ENCODE measurements at places on chromosomes 12 and 14. TPM values are rescaled to one million over a fixed set of nuclear protein-coding genes. Genes with fewer than 3 reads are reported as not detected.

DNA sequence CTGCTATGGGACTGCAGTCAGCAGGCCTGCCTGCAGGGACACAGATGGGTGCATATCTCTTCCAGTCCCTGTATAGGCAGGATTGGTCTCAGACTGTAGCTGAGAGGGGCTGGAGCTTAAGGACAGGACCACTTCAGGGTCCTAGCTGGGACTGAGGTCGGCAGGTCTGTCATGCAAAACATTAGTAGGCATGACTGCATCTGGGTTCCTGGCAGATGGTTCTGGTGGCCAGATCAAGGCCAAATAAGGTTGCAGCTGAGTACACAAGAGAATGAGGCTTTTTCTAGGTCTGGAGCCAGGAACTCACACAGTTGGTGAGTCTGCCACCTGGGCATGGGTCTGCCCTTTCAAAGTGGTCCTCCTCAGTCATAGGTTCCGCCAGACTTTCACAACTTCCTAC is 155.8 kb downstream of the TPH2 start:
- DNase-seq, result no peak

DNA sequence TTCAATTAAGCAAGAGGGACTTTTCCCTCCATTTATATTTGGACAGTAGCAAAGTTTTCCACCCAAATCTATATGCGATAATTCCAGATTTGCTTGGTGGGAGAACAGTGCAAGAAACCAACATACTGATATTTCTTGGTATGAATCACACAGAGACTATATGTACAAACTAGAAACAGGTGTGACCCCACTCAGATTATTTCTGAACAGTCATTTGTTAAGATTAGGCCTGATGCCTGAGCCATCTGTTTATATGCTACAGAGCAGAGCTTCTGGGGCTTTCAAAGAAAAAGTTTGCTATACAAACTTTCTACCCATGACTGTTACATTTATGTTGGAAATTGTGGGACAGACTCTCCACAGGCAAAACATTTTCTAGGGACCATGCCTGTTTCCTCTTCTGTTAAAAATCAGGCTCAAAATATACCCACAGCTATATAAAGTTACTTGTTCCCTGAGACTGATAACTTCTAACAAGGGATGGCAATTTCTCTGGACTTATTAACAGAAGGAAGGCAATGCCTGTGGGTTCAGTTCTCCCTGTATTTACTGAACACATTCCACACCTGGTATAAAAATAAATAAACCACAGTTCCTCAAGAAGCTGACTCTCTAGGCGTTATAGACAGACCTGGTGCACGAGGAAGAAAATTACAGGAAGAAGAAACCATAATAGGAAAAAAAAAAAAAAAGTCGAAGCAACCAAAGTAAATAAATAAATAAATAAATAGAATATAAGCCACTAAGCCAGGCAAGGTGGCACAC is 8.0 kb downstream of the PTPN21 start:
- no peak for DNase-seq

GRCh38 chr14:89206389-89207031 is 210.5 kb downstream of the FOXN3 start:
- no peak for DNase-seq

DNA sequence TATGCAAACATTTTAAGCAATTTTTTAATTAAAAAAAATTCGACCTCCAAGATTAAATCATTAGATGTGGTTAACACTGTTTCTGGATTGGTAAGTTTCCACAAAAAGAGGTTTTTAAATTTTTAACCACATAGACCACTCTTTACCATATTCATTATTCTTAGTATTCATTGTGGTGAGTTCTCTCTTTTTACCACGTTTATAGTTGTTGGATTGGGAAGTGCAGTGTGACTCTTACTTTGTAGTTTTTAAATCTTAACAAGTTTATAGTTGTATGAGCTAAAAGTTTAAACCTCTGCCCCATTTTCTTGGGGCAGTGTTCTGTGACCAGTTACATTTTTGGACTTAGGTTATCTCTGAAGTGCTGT is 8.6 kb downstream of the ATP2A2 start:
- no peak for DNase-seq

DNA sequence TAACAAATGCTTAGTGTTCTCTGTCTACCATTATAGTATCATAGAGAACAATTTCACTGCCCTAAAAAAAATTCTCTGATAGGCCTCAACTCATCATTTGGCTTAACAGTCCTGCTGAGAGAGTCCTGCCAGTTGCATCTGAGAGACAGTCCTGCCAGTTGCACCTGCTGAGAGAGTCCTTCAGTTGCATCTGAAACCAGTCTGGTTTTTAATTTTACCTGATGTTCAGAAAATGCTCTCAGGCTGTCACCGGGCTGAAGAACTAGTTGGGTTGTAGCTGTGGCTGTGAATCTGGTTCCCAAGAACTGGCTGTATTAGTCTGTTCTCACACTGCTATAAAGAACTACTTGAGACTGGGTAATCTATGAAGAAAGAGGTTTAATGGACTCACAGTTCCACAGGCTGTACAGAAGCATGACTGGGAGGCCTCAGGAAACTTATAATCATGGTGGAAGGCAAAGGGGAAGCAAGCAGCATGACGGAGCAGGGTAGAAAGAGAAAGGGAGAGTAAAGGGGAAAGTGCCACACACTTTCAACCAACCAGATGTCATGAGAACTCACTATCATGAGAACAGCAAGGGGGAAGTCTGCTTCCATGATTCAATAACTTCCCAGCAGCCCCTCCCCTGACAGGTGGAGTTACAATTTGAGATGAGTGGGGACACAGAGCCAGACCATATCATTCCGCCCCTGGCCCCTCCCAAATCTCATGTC is 51.6 kb downstream of the PRKCH start:
- no peak for DNase-seq

GRCh38 chr14:66281036-66281776 is 205.0 kb upstream of the CCDC196 start:
- peak; percentile 1 for DNase-seq

DNA sequence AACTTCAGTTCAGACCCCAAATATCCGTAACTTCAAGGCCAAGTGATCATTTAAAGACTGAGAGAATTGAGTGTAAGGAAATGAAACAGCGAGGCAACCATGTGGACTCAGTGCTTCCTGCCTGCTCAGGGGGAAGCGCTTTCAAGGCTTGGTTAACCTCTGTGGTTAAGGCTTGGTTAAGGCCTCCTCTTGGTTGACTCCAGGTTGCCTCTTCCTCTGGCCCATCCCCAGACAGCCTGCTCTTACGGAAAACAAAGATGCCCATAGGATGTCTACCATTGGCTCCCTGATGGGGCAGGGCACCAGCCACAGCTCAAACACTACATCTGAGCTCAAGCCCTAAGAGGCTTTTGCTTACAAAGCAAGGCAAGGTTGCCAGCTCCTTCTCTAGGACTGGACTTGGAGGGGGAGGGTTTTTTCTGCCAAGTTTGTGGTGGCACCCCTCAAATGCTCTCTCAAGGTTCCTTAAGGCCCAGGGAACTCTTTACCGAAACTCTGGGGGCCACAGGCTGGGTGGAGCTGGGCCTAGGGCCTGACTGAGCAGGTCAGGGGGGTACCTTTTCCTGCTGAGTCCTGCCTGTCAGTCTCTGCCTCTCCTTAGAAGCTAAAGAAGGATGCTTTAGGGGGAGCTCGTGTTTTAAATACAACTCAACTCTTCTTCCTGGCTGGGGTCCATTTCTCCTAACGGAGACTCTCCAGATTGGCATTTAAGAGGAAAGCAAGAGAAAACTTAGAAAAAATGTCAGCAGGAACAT is 13.7 kb downstream of the COL2A1 start:
- DNase-seq, result no peak

- no peak for DNase-seq
These were observed 9.6 kb downstream of the CNOT2 start for GRCh38 chr12:70252832-70253231.

GRCh38 chr12:127078577-127079350 is 1188.2 kb upstream of the TMEM132C start:
- DNase-seq, result no peak

- peak; percentile 53 for DNase-seq
These were observed 219.8 kb downstream of the RPS29 start for GRCh38 chr14:49366416-49366815.

GRCh38 chr14:99944241-99944651 is 121.0 kb upstream of the EVL start:
- no peak for DNase-seq

DNA sequence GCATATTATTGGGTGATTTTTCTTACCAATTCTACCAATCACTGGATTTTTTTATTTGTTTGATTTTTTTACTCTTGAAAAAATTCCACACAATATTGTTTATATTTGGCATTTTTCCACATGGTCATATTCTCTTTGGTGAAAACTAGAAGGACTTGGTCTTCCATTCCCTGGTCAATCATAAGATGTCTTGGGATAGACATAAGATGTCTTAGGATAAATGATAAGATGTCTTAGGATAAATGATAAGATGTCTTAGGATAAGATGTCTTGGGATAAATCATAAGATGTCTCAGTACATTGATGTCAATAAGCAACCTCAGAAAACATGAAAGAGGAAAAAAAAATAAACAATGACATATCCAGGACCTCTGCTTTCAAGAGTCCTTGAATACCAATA is 309.1 kb downstream of the LRFN5 start:
- DNase-seq, result no peak

GRCh38 chr12:106062693-106063092 is 76.1 kb downstream of the NUAK1 start:
- DNase-seq, result no peak

DNA sequence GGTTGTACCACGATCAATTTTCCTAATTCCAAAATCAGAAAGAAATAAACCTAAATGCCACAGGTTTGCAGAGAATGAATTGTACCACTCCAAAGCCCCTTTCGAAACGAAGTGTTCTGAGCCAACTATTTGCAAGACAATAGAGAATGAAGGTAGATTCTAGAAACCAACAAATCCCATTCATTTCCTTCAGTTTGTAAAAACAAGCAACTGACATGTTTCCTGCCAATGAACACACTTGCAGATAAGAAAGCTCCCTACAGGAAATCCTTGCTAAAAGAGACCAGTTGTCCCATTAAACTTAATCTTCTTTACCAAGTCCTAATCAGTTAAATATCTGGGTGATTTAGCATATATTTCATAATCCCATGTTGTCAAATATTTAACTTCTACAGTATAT is 198.4 kb upstream of the FOXN3 start:
- peak; percentile 73 for DNase-seq

GRCh38 chr12:114850661-114851275 is 166.8 kb upstream of the TBX3 start:
- no peak for DNase-seq

- peak; percentile 61 for DNase-seq
These were observed 11.7 kb upstream of the FBXL14 start for GRCh38 chr12:1606021-1606622.

- DNase-seq, result no peak
These were observed 2.0 kb downstream of the NFKBIA start for GRCh38 chr14:35402323-35403113.

- peak; percentile 34 for DNase-seq
These were observed 55.7 kb upstream of the ABCD2 start for GRCh38 chr12:39675263-39675662.

- no peak for DNase-seq
These were observed 54.7 kb downstream of the RPS6KA5 start for GRCh38 chr14:91005716-91006115.

- no peak for DNase-seq
These were observed 117.1 kb downstream of the SYT10 start for GRCh38 chr12:33322519-33322918.

Gene IFT81
- 7.7 TPM for total RNA-seq

Gene DYNC1H1
- 604 TPM for total RNA-seq

Gene GZMH
- not detected for total RNA-seq

Gene DLGAP5
- 106 TPM for total RNA-seq

Gene DTX1
- total RNA-seq, result 4.7 TPM

Gene UNG
- total RNA-seq, result 209 TPM

Gene FNTB
- total RNA-seq, result 12.5 TPM

Gene LRRC43
- not detected for total RNA-seq

Gene BICDL1
- 30.3 TPM for total RNA-seq

Gene SYCP3
- 0.07 TPM for total RNA-seq

All from GM23338 (cell line).